Urinary bladder (tissue), 4 donors: ENCODE measurements at places on chromosomes 3 and 15.

DNA sequence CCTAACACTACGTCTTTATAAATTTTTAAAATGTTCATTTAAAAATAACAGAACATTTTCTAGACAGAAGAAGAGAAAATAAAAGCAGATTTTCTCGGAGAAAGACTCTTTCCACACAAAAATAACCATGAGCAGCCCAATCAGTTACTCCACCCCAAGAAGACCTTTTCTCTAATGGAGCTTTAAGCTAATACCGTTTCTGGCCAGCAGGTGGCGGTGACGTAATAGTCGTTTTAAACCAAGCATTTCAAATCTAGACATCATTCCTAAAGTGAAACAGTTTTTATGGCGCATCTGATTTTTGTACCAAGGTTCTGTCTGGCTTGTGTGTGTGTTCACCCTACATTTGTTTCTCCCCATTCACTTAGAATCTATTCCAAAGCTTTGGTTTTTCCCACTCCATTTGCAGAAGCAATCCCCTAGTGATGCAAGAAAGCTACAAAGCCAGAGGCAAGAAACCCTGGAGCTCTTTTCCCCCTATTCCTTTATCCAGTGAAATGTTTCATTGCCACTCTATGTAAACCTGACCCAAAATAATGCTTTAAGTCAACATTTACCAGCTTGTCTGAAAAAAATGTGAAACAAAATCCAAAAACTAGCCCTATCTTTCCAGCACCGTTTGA is 336.7 kb upstream of the IGF1R start:
- DNase-seq: peak; percentile 63

GRCh38 chr3:32303977-32304881 is 65.7 kb downstream of the CMTM8 start:
- DNase-seq: no peak

DNA sequence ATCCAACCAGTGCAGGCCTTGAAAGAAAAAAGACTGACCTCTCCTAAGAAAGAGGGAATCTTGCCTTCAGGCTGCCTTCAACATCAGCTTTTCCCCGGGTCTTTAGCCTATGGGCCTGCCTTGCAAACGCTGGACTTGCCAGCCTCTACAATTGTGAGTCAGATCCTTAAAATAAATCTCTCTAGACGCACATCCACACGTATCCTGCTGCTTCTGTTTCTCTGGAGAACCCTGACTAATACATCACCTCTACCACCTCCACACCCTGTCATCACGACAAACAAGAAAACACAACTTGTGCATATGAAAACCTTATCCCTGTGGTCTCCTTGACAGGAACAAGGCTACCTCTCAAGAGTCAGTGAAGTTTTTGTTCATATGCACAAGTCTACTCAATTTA is 11.8 kb downstream of the CYFIP1 start:
- DNase-seq: no peak

GRCh38 chr15:60999771-61000170 is 229.3 kb downstream of the RORA start:
- no peak for DNase-seq

DNA sequence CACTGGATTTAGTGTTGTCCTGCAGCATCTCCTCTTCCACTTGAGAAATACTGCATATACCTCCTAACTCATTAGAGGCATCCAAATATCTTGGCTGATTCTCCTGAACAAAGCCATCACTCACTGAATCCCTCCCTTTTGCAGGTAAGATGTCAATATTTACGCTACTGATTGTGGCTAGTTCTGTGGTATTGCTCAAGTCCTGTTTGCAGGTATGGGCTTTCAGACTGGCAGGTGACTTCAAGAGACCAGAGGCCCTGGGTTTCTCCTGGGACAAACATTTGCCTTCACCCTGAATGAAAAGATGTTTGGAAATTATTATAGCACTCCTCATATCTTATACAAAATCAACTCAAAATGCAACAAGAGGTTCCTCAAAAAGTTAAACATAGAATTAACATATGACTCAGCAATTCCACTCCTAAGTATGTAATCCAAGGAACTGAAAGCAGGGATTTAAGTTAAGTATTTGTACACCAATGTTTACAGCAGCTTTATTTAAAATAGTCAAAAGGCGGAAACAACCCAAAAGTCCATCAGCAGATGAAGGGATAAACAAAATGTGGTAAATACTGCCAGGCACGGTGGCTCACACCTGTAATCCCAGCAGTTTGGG is 18.6 kb downstream of the NEK4 start:
- no peak for DNase-seq

DNA sequence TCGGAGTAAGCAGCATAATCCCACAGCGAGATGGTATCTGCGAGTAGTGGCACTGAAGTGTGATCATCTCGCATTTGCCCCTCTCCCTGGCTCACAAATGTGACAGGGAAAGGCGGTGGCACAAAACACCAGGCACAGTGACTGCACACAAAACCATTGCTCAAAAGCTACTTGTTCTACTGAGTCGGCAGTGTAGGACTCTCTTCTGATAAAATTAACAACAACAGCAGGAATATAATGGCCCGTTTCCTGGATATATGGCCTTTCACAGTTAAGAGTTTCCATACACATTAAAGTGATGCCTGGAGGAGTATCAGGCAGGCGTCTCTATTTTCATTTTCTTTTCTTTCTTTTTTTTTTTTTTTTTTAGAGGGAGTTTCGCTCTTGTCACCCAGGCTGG is 69.0 kb downstream of the MYO1E start:
- DNase-seq: no peak

- DNase-seq: peak; percentile 66
Observed at GRCh38 chr3:148955544-148956346, 35.6 kb upstream of the GYG1 start.

DNA sequence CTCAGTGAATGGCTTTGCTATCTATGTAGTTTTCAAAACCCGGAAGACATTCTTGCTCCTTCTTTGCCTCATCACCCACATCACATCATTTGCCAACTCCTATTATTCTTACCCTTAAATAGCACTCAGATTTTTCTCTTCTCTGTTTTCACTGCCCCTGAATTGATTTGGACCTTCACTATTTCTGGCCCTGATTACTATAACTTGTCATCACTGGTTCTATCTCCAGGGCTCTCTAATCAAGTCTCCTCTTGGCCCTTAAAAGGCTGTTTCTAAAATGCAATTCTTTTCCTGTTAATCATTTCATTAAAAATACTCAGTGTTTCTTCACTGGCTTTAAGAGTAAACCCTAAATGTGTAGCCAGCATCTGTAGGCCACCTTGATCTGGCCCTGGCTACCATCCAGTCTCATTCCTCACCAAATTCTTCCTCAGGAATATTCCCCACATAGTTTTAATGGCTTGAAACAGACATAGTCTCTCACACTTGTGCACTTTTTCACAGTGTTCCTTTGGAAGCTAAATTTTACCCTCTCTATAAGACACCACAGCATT is 437.1 kb upstream of the CBLB start:
- no peak for DNase-seq

DNA sequence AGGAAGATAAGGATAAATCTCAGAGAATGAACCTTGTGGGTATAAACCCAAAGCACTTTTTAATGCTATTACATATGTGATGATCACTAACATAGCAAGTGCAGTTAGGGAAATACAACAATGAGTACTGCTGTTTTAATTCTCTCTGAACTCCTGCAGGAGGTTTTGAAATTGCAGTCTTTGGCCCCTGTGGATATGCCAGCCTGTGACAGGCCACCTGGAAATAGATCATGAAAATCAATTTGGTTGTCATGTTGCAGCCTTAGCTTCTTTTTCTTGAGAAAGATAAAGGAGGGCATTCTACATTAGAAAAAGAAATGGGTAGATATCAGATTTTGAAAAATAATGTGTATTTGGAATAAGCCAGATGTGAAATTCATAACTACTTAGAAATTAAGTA is 103.6 kb downstream of the RSRC1 start:
- no peak for DNase-seq

DNA sequence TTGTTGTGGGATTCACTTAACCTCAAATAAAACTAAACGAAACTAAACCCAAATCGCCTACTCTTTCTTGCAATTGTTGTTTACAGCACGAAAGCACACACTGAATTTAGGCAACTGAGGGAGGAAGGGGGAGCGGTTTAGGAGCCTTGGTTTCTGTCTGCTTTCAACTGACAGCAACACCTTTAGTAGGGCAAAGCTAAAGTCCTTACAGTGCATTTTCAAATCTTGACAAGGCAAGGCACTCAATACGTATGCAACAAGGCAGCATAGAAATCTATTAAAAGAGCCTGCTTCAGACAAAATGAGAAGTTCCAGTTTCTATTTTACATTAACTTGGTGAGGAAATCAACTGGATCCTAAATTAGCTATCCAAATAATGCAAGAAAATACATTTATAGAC is 174.6 kb downstream of the CHST2 start:
- no peak for DNase-seq

DNA sequence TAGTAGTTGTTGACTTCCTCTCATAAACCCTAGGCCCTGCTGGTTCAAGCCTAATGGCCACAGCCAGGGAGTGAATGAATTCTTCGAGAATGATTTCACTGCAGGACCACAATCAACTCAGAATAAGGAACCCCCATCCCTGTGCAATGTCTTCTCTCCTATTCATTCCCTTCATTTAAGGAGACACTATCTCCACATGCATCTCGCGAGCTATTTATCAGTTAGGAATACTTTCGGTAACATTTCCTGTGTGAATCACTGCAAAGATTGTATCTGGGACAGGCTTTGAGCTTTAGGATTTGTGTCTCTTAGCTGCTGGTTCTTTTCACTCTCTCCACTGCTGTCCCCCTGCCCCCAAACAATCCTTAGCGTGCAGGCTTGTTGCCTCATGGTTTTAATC is 94.4 kb downstream of the MYLK start:
- no peak for DNase-seq
